Fibroblast of lung (primary cell): ENCODE measurements at places on chromosomes 16 and 17. TPM values are rescaled to one million over a fixed set of nuclear protein-coding genes. Genes with fewer than 3 reads are reported as not detected.
A peak's percentile ranks its signal among the peaks of the same experiment; 100 is the strongest.

DNA sequence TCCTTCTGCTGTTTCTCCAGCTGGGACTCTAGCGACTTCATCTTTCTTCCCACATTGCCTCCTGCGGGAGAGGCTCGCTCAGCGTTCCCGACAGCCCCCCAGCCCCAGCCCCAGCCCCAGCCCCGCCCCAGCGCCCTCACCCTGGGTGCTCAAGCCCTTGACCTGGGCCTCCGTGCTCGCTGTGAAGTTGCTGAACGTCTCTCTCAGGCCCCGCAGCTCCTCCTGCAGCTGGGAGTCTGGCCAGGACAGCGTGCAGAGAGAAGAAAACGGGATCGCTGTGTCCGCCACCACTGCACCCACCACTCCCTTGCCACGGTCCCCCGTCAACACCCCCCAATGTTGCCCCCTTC, 2.4 kb downstream of the ASGR1 start:
- H3K27me3 ChIP-seq: peaks cover 2% of the 10 kb centered on the region
- no peaks in the 10 kb centered on the region for H3K4me1 ChIP-seq
- H3K27ac ChIP-seq: no peak overlapping the region
- DNase-seq: no peak
- no peaks in the 10 kb centered on the region for H3K36me3 ChIP-seq

GRCh38 chr16:84159007-84159406, 13.9 kb downstream of the DNAAF1 start:
- no peak for DNase-seq
- peaks cover 23% of the 10 kb centered on the region for H3K27me3 ChIP-seq
- no peak overlapping the region for H3K4me3 ChIP-seq
- no peaks in the 10 kb centered on the region for H3K36me3 ChIP-seq
- no peak overlapping the region for H3K27ac ChIP-seq

The RAD51C gene
- total RNA-seq: 26.5 and 29.1 TPM in 2 replicates

GRCh38 chr16:920051-920681, 50.6 kb downstream of the LMF1 start:
- H3K4me3 ChIP-seq: no peak overlapping the region
- H3K36me3 ChIP-seq: no peaks in the 10 kb centered on the region
- DNase-seq: peak; percentile 33
- H3K27ac ChIP-seq: peak overlapping the region; percentile 50

- H3K4me1 ChIP-seq: peaks cover 28% of the 10 kb centered on the region
- no peaks in the 10 kb centered on the region for H3K27me3 ChIP-seq
- no peak overlapping the region for H3K27ac ChIP-seq
- DNase-seq: no peak
- H3K36me3 ChIP-seq: no peaks in the 10 kb centered on the region
Measured at GRCh38 chr17:72342627-72343527, 222.1 kb downstream of the SOX9 start.

DNA sequence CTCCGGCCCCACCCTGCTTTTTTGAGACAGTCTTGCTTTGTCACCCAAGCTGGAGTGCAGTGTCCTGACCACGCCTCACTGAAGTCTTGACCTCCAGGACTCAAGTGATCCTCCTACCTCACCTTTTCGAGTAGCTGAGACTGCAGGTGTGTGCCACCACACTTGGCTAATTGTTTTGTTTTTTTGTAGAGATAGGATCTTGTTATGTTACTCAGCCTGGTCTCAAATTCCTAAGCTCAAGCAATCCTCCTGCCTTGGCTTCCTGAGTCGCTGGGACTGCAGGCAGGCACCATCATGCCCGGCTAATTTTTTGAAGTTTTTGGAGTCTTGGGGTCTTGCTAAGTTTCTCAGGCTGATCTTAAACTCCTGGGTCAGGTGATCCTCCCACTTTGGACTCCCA, 206.7 kb downstream of the SHISA9 start:
- H3K4me3 ChIP-seq: no peak overlapping the region
- no peaks in the 10 kb centered on the region for H3K36me3 ChIP-seq
- H3K4me1 ChIP-seq: no peaks in the 10 kb centered on the region
- no peak overlapping the region for H3K27ac ChIP-seq
- H3K27me3 ChIP-seq: no peaks in the 10 kb centered on the region
- no peak for DNase-seq

The APOBR gene
- total RNA-seq: under 0.01 TPM in 1 of 2 replicates, not detected in the other

DNA sequence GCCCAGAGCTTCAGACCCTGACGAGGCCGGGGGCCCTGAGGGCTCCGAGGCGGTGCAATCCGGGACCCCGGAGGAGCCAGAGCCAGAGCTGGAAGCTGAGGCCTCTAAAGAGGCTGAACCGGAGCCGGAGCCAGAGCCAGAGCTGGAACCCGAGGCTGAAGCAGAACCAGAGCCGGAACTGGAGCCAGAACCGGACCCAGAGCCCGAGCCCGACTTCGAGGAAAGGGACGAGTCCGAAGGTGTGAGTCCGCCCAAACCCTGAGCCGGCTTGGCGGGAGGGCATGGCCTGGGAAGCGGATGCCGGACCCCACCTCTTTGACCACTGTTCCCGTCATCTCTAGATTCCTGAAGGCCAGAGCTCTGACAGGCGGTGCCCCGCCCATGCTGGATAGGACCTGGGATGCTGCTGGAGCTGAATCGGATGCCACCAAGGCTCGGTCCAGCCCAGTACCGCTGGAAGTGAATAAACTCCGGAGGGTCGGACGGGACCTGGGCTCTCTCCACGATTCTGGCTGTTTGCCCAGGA, 4.4 kb downstream of the NOL3 start:
- H3K4me1 ChIP-seq: peaks cover 13% of the 10 kb centered on the region
- no peak overlapping the region for H3K27ac ChIP-seq
- H3K27me3 ChIP-seq: no peaks in the 10 kb centered on the region
- no peak for DNase-seq
- H3K36me3 ChIP-seq: peaks cover 7% of the 10 kb centered on the region

GRCh38 chr17:15308758-15309157, 32.6 kb downstream of the TEKT3 start:
- H3K27ac ChIP-seq: no peak overlapping the region
- no peak overlapping the region for H3K4me3 ChIP-seq
- no peak for DNase-seq
- H3K36me3 ChIP-seq: no peaks in the 10 kb centered on the region
- H3K4me1 ChIP-seq: peaks cover 11% of the 10 kb centered on the region
- H3K27me3 ChIP-seq: peaks cover 3% of the 10 kb centered on the region

The KRTAP2-3 gene
- total RNA-seq: not detected in 2 replicates

DNA sequence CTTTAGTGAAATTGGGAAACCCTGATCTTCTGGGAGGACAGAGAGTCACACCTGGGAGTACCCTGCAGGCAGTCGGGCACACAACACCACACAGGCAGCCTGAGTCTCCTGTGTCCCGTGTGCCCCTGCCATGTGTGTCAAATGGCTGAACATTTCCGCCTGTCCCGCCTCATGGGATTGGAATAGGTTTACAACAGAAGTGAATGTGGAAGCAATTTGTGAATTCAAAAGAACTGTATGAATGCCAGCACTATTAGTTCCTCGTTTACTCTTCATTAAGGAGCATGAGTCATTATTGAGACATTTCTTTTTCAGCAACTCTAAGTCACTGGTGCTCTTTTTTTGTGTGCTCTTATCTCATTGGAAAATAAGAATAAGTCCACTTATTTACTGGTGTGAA, 226.5 kb downstream of the PMP22 start:
- no peak overlapping the region for H3K27ac ChIP-seq
- H3K27me3 ChIP-seq: no peaks in the 10 kb centered on the region
- no peak overlapping the region for H3K4me3 ChIP-seq
- H3K36me3 ChIP-seq: no peaks in the 10 kb centered on the region

The RECQL5 gene
- total RNA-seq: 18.5 and 26.3 TPM in 2 replicates

The COG7 gene
- 10.8 and 17.5 TPM in 2 replicates for total RNA-seq

- no peak overlapping the region for H3K4me3 ChIP-seq
- no peaks in the 10 kb centered on the region for H3K4me1 ChIP-seq
- H3K27me3 ChIP-seq: no peaks in the 10 kb centered on the region
- DNase-seq: no peak
- H3K36me3 ChIP-seq: no peaks in the 10 kb centered on the region
- no peak overlapping the region for H3K27ac ChIP-seq
Measured at GRCh38 chr17:9918804-9919352, 13.8 kb upstream of the RCVRN start.

DNA sequence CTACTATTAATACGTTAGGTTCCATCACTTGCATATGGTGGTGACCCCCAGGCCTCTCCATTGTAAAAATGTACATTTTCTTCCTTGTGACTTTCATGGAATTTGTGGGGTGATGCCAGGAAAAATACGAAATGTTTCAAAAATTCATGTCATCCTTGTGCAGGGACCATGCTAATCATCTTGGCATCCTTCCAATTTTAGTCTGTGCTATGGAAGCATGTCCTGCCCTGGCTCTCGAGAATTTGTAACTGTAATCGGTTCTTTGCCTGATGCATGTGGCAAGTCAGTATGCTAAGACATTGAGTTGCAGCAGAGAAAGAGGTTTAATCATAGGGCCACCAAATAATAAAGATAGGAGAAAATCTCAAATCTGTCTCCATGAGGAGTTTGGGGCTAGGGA, 14.3 kb upstream of the GINS3 start:
- no peaks in the 10 kb centered on the region for H3K36me3 ChIP-seq
- no peaks in the 10 kb centered on the region for H3K4me1 ChIP-seq
- no peak overlapping the region for H3K27ac ChIP-seq
- no peak for DNase-seq
- no peaks in the 10 kb centered on the region for H3K27me3 ChIP-seq

The CDT1 gene
- 0.77 and 3.6 TPM in 2 replicates for total RNA-seq

DNA sequence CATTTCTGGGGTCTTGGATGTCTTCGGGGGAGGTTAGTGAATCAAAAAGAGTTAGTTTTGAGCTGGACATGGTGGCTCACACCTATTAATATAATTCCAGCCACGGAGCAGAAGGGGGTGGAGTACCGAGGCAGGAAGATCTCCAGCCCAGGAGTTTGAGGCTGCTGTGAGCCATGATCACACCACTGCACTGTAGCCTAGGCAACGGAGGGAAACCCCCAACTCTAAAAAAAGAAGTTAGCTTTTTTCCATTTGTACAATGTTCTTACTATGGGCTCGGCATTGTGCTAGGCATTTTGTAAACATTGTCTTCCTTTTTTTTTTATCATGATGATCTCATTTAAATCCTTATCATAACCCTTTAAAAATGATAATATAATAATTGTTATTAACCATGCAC, 8.3 kb upstream of the SNF8 start:
- no peaks in the 10 kb centered on the region for H3K4me1 ChIP-seq
- no peak overlapping the region for H3K27ac ChIP-seq

The PLA2G10 gene
- total RNA-seq: not detected in 2 replicates

DNA sequence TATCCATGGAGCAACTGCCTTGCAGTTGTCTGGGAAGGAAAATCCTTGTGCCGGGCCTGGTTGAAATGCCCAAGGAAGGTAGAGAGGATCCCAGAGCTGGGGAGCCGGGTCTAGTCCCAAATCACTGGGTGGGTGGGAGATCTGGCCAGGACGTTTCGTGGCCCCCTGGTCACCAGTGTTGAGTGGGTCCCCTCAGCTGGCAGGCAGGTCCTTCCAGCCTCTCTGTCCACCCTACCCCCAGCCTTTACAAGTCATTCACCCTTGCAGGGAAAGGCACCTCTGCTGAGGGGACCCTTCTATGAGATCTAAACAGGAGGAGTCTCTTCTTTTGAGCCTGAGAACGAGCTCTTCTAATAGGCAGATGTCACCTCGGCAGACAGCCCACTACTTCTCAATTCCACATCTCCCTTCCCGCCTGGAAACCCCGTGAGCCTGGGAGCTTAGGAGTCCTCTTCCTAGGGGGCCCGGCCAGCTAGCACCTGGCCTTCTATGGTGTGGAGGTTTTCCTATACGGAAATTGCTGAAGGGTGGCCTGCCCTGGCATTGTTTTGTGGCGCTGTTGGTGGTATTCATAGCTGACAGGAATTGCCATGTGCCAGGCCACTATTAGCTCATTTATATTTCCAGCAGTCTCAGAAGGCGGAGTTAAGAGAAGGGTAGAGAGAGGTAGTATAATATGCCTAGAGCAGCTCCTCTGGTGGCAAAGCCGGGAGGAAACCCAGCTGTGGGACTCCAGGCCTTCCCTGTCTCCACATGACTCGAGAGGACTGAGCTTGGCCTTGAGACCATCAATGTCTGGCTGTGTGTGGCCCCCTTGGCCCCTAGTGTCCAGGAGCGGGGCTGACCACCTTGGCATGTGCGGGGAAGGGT, 13.3 kb downstream of the MPRIP start:
- peaks cover 7% of the 10 kb centered on the region for H3K36me3 ChIP-seq
- H3K4me1 ChIP-seq: peaks cover 34% of the 10 kb centered on the region
- H3K4me3 ChIP-seq: no peak overlapping the region

DNA sequence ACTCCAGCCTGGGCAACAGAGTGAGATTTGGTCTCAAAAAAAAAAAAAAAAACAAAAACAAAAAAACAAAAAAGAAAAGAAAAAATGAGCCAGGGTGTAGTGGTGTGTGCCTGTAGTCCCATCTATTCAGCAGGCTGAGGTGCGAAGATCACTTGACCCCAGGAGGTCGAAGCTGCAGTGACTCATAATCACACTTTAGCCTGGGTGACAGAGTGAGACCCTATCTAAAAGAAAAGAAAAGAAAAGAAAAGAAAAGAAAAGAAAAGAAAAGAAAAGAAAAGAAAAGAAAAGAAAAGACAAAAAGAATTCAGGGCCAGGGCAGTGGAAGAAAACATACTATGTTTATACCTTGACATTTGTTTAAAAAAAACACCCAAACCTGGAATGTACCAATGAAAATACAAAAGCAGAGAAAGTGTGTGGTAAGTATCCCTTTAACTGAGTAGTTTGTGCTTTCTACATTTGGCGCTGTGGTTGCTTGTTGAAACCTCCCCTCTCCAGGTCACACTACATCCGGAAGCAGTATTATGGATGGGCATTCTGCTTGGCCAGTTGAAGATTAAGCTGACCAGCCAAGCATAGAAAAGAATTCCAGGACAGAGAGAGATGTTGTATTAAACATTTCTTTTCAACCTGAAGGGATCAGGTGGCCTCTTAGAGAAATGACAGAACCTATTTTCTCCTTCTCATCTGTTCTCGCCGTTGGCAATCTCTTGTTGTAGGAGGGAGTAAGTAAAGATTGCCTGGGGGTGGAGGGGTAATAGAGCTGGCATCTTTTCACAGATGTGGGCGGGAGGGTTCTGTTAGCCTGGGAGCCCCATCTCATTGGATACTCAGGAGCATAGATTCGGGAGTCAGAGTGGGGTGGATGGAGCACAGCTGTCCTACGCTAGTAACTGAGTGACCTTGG, 12.1 kb upstream of the PRKCB start:
- no peaks in the 10 kb centered on the region for H3K4me1 ChIP-seq
- H3K4me3 ChIP-seq: no peak overlapping the region
- DNase-seq: no peak
- H3K27ac ChIP-seq: no peak overlapping the region

GRCh38 chr17:54381482-54381881, 519.2 kb upstream of the TOM1L1 start:
- DNase-seq: no peak
- H3K36me3 ChIP-seq: no peaks in the 10 kb centered on the region
- H3K27ac ChIP-seq: no peak overlapping the region

- no peak overlapping the region for H3K27ac ChIP-seq
- no peak for DNase-seq
- H3K36me3 ChIP-seq: peaks cover 42% of the 10 kb centered on the region
- H3K4me3 ChIP-seq: no peak overlapping the region
- H3K27me3 ChIP-seq: no peaks in the 10 kb centered on the region
- peaks cover 3% of the 10 kb centered on the region for H3K4me1 ChIP-seq
Measured at GRCh38 chr16:16082255-16082654, 132.8 kb downstream of the ABCC1 start.

GRCh38 chr17:3978421-3979289, 14.4 kb upstream of the ATP2A3 start:
- H3K4me3 ChIP-seq: no peak overlapping the region
- no peak overlapping the region for H3K27ac ChIP-seq
- H3K4me1 ChIP-seq: no peaks in the 10 kb centered on the region
- peak; percentile 35 for DNase-seq
- H3K27me3 ChIP-seq: no peaks in the 10 kb centered on the region
